ENCODE measurements at places on chromosomes 6 and 20. TPM values are rescaled to one million over a fixed set of nuclear protein-coding genes. Genes with fewer than 3 reads are reported as not detected.

Gene TMEM217
- 1.6 TPM for total RNA-seq

Gene GNAS-AS1
- total RNA-seq: 1.5 TPM

Gene SEMG1
- total RNA-seq: not detected

Gene TCP11
- not detected for total RNA-seq

Gene ATP6V1G2
- not detected for total RNA-seq

Gene TUBB1
- total RNA-seq: not detected

Gene FERMT1
- total RNA-seq: 0.56 TPM

Gene STMND1
- total RNA-seq: not detected

Gene SLC12A5
- total RNA-seq: 0.21 TPM

Gene POU5F1
- not detected for total RNA-seq

Gene FRK
- total RNA-seq: 0.21 TPM

Gene TGM6
- not detected for total RNA-seq

Gene PDYN
- not detected for total RNA-seq

Gene ZBTB2
- total RNA-seq: 17.2 TPM

Gene F13A1
- total RNA-seq: not detected

Gene GTSF1L
- not detected for total RNA-seq

Gene HLA-DRB5
- not detected for total RNA-seq

Gene KCNK15
- not detected for total RNA-seq

Gene PKIG
- 73.8 TPM for total RNA-seq

Gene ADAM33
- not detected for total RNA-seq

Gene DZANK1
- total RNA-seq: 0.66 TPM

Gene CD24
- total RNA-seq: 276 TPM

Gene SLA2
- total RNA-seq: not detected

Gene SLC17A3
- total RNA-seq: not detected

Gene CRISP2
- total RNA-seq: 0.23 TPM

Gene HAO1
- not detected for total RNA-seq

Gene HLA-DMB
- 4.6 TPM for total RNA-seq

Gene LY6G6F
- total RNA-seq: not detected

Gene PTK6
- not detected for total RNA-seq

Gene PPP1R14C
- not detected for total RNA-seq

Gene OR5V1
- total RNA-seq: not detected

Gene ACTL10
- total RNA-seq: not detected

Gene NKX2-4
- 1.1 TPM for total RNA-seq

Gene ZC2HC1B
- total RNA-seq: not detected

Gene C20orf202
- total RNA-seq: not detected

Gene GJA1
- 79.5 TPM for total RNA-seq

Gene PSORS1C2
- total RNA-seq: not detected

Gene RIMS1
- 6.7 TPM for total RNA-seq

Gene SLC22A23
- total RNA-seq: 1.9 TPM

Gene PTCHD4
- total RNA-seq: 3.9 TPM

Gene HMGN4
- total RNA-seq: 88.8 TPM

Gene PAK5
- 0.21 TPM for total RNA-seq

Gene IGF2R
- 19.8 TPM for total RNA-seq
